LHCN-M2 (cell line): ENCODE measurements at places on chromosomes 1 and 21. TPM values are rescaled to one million over a fixed set of nuclear protein-coding genes. Genes with fewer than 3 reads are reported as not detected.

The CD2 gene
- not detected in 2 replicates for total RNA-seq

GRCh38 chr1:14996133-14997050 is 157.2 kb upstream of the TMEM51 start:
- DNase-seq, result peak; percentile 94

The LCE1F gene
- not detected in 2 replicates for total RNA-seq

DNA sequence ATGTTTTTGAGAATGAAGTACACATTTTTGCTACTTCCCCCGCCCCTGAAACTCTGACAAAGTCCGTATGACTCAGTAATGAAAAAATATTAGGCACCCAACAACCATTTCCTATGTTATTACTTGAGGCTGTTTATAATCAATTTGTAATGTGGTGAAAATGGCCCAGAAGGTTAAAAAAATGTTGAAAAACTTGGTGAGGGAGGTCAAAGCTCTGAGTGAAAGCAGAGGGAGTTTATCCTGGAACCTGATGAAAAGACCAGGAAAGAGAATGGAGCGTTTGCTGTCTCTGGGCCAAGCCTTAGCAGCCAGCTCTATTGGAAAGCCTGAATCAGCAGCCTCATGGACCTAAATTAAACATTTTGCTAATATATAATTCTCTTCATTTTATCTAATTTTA is 367.7 kb upstream of the NEGR1 start:
- DNase-seq, result no peak

The PAQR6 gene
- 0.83 and 1.8 TPM in 2 replicates for total RNA-seq

GRCh38 chr1:244041466-244042120 is 9.5 kb upstream of the ZBTB18 start:
- no peak for DNase-seq

DNA sequence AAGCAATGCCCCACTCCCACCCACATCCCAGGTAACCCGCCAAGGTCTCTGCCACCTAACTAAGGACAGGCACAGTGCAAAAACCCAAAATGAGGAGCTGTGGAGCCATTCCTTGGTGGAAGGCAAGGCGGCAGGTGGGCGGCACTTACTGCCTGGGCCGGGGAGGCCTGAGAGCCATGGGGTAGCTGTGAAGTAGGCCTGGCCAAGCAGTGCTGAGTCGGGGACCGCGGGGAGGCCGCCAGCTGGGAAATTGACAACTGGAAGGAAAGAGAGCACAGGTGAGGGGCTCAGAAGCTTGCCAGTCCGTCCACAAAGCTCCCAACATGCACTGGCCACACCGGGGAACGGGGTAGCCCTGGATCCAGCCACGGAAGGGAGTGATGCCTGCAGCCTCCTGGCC is 85.3 kb downstream of the NPHP4 start:
- no peak for DNase-seq

The PRR9 gene
- not detected in 2 replicates for total RNA-seq

DNA sequence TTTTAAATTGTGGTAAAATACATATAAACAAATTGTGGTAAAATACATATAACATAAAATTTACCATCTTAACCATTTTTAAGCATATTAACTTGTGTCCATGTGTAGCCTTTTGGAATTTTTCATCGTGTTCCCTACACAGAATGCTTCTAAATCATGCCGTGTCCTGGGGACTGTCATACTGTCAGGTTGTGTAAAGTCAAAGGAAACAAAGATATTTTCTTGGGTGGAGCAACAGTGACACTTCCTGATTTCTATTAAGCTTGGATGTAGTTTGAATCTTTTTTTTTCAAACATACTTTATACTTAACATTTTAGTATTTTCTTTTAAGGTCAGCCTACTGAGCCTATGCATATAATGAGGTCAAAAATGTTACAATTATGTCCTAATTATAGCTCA is 32.3 kb downstream of the DOP1B start:
- DNase-seq, result no peak

DNA sequence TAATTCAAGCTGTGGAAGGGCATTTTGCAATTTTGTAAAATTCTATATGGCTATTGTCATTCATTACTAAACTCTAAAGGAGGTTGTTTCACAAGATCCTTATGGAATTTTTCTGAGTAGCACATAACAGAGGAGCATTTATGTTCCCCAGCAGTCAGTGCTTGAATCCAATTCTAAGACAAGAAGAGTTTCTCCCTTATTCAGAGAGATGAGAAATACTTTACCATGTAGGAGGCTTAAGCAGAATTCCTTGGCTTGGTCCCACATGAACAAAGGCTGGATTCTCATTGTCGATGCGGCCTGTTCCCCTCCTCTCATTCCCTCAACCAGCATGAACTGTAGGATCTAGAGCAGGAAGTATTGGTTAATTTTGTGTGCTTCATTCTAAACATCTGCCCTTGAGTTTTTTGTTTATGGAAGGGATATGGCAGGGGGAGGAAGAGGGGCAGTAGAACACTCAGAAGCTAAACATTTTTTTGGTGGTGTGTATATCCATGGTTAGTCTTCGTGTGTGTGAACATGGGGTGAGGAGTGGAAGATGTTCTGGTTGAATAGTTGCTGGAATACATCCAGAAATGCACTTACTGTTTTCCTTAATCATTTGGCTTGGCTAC is 74.3 kb downstream of the LAMC1 start:
- DNase-seq, result peak; percentile 30

The SV2A gene
- total RNA-seq, result 18.1 and 23.5 TPM in 2 replicates

GRCh38 chr1:224507771-224508523 is 73.3 kb upstream of the WDR26 start:
- no peak for DNase-seq

The OR10K2 gene
- total RNA-seq, result not detected in 2 replicates

GRCh38 chr1:244297087-244297486 is 154.6 kb downstream of the ADSS2 start:
- DNase-seq, result no peak

The CELA2B gene
- not detected in 2 replicates for total RNA-seq

The MPZ gene
- total RNA-seq, result 10.7 TPM in 2 replicates

DNA sequence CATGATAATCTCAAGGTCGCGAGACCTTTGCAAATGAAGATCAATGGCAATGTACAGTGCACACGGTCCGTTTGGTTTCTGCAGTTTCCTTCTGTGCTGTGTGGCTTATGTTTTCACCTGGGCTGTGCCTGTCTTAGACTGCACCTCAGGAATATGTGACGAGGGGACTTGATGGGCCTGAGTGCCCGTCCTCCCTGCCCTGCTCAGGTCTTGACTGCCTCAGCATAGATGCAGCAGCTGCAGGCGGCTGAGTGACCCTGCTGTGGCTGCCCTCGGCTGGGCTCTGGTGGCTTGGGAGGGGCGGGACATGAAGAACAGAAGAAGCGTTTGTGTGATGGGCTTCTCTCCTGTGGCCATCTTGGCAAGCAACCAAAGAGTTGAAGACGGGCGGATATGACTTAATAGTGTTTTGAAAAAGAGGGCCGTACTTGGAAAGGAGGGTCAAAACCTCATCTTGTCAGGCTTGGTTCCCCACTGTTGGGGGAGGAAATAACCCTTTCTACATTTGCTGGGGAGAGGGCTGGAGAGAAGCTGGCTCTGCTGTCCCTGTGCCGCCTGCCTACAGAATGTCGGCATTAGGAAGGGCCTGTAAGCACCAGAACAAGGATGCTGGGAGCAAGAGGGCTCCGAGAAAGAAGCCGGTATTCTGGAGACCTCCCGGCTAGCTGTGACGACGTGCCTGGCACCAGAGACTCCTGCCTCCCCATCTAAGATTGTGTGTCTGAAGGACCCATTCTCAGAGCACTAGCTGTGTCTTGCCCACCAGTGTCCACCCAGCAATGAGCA is 7.1 kb downstream of the MYBPHL start:
- peak; percentile 89 for DNase-seq

DNA sequence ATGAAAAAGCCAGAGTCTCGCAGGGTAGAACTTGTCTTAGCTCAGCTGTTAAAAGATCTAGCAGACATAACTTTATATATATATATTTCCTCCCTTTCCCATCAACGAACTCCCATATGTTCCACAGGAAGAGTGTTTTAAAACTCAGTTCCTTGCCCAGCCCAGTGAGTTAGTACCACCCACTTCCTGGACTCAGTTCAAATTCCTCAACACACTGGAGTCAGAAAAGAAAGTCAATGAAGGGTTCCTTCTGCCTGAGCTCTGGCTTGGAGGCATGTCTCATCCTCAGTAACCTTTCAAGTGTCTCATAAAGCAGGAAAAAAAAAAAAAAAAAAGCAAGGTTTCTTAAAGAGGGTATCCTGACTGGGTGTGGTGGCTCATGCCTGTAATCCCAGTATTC is 15.6 kb downstream of the TPM3 start:
- peak; percentile 49 for DNase-seq

The RXFP4 gene
- total RNA-seq, result not detected in 2 replicates

The RGS4 gene
- 173 and 174 TPM in 2 replicates for total RNA-seq

The CD1B gene
- total RNA-seq, result not detected in 2 replicates

The LINGO4 gene
- not detected in 2 replicates for total RNA-seq

GRCh38 chr1:67372136-67372535 is 58.1 kb downstream of the SERBP1 start:
- peak; percentile 28 for DNase-seq

The SUSD4 gene
- 0.92 and 3.8 TPM in 2 replicates for total RNA-seq

The KRTAP12-3 gene
- not detected in 2 replicates for total RNA-seq

The RGS13 gene
- not detected in 2 replicates for total RNA-seq

The KRTAP21-2 gene
- not detected in 2 replicates for total RNA-seq

GRCh38 chr1:190320952-190321351 is 156.7 kb downstream of the BRINP3 start:
- DNase-seq, result peak; percentile 53

DNA sequence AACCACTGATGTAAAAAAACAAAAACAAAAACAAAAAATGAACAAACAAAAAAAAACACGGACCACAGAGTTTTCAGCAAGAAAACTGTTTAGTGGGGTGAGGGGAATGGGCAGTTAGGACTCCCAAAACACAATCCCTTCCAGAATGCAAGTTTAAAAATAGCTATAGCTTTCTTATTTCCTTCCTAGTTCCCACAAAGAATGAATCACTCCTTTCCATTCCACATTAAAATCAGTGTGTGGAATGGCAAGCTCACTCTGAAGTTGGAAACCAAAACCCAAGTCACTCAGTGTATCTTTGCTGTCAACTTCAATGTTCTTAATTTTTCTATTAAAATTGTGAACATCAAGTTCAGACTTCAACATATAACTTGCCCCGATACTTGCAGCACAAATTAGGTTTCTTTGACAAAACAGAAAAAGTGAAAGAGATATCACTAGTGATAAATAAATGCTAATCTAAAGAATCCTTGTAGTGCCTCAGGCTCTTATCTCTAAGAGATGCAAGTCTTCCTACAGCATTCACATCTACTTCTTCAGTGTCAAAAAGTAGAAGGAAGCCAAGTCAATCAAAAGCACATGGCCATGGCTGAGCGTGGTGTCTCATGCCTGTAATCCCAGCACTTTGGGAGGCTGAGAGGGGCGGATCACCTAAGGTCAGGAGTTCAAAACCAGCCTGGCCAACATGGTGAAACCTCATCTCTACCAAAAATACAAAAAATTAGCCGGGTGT is 45.5 kb downstream of the TOR3A start:
- DNase-seq, result peak; percentile 61

DNA sequence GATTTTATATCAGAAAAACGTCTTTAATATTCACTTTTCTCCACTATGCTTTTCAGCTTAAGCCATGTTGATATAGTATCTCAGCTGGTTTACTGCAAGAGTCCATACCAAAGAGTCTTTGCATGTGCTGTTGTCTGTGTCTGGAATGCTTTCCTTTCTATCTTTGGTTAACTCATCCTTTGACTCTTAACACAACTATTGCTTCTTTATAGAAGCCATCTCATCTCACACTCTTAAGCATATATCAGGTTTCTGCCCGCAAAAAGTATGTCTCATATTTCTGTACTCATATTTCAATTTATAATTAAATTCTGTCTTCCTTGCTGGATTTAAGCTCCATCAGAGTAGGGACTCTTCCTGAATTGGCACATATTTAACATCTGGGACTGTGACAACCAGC is 220.9 kb upstream of the KCNK2 start:
- peak; percentile 77 for DNase-seq

GRCh38 chr1:58608297-58608696 is 31.2 kb upstream of the TACSTD2 start:
- no peak for DNase-seq

DNA sequence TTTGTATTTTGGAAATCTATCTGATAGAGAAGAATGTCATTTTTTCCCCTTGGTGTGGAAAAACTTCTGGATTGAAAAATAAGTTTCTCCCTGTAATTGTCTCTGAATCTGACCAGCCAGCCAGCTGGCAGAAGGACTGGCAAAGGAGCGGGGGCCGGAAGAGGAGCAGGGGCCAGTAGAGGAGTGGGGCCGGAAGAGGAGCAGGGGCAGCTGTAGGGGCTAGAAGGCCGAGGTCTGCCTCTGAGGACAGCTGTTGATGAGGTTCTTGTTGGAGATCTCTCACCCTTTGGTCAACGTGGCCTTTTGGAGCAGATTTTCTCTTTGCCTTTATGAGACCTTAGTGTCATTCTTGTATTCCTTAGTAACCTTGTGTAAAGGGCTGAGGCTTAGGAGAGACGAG is 121.8 kb downstream of the GALNT2 start:
- peak; percentile 42 for DNase-seq

The PCNX2 gene
- total RNA-seq, result 4.5 and 6.2 TPM in 2 replicates

- no peak for DNase-seq
Measured at GRCh38 chr1:230427094-230427876, 1.2 kb upstream of the PGBD5 start.

GRCh38 chr21:43277481-43278351 is 108.9 kb downstream of the CRYAA start:
- DNase-seq, result no peak

DNA sequence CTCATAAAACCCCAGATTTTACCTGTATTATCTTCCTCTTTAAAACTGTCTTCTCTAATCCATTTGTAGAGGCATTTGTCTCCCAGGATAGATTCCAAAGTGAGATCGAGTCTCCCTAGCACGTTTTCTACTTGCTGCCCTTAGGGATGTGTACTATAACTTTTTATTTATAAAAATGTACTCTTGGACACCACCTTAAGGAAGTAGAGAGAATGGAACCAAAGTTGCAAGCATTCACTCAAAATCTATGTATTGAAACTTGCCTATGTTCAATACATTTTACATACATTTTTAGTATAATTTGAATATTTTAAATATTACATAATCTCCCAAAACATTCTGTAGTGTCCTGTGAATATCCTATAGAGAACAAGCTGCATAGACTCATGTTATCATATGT is 842 bp upstream of the SPRR2A start:
- no peak for DNase-seq

DNA sequence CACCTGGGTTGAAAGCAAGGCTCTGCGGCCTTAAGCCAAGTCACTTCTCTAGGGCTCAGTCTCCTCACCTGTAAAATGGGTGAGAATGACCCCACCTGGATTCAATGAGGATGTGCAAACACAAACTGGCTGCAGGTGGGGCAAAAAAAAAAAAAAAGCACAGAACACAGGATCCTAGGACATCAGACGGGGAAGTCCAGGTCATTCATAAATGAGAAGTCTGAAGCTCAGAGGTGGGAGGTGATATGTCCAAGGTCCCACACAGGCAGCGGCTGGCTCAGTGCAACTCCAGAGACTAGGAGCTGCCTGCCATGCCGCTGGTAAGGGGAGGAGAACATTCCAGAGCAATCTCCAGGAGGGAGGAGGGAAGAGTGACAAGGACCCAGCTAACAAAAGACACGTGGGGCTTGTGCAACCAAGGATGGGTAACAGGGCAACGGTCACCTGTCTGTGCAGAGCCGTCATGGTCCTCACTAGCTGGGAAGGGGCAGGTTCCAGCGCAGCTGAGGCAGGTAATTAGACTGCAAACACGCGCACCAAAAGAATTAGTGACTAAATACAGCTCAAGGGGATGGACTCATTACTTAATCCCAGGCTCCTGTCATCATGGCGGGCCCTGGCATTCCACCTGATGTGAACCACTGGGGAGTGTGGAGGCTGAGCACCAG is 19.5 kb downstream of the IFFO2 start:
- no peak for DNase-seq

The PALMD gene
- 56.5 and 75.1 TPM in 2 replicates for total RNA-seq

The TTC39A gene
- not detected in 2 replicates for total RNA-seq
